Muscle of leg (tissue), 16 donors: ENCODE measurements at places on chromosomes 6 and 20. TPM values are rescaled to one million over a fixed set of nuclear protein-coding genes. Genes with fewer than 3 reads are reported as not detected.

Gene CCN6
- 0.19 TPM for polyA plus RNA-seq

Gene SMLR1
- 0.28 TPM for polyA plus RNA-seq

Gene KCNQ5
- 0.74 TPM for polyA plus RNA-seq

Gene WFDC9
- not detected for polyA plus RNA-seq

Gene ZSCAN31
- polyA plus RNA-seq: 6.4 TPM

Gene PAX1
- 0.98 TPM for polyA plus RNA-seq

Gene LST1
- polyA plus RNA-seq: 6.6 TPM

Gene DEFB132
- polyA plus RNA-seq: not detected

Gene POPDC3
- 71.7 TPM for polyA plus RNA-seq

Gene DEFB127
- not detected for polyA plus RNA-seq

Gene OR2H2
- polyA plus RNA-seq: 0.23 TPM

Gene TSPO2
- 0.41 TPM for polyA plus RNA-seq

Gene MDN1
- 30.9 TPM for polyA plus RNA-seq

Gene TULP4
- 14.6 TPM for polyA plus RNA-seq

- no peak for DNase-seq
Observed at GRCh38 chr6:18343741-18344140, 43.4 kb upstream of the RNF144B start.

GRCh38 chr6:2396846-2397630 is 151.6 kb upstream of the GMDS start:
- DNase-seq: peak; percentile 80

DNA sequence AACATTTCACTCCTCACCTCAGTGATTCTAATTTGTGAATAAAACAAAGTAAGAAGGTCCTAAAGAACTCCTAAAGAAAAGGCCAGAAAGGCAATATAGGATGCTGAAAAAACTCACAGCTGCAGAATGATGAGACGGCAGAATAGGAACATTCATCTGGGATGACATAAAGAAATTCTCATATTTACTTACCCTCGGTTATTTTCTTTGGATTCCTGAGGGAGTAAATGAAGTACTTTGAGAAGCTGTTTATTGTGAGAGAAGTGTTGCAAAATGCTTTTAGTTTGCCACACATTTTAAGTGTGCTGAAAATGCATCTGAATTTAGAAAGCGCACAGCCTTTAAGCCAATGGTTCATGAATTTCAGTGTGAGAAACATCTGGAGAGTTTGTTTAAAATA is 35.7 kb upstream of the RBL1 start:
- peak; percentile 14 for DNase-seq

DNA sequence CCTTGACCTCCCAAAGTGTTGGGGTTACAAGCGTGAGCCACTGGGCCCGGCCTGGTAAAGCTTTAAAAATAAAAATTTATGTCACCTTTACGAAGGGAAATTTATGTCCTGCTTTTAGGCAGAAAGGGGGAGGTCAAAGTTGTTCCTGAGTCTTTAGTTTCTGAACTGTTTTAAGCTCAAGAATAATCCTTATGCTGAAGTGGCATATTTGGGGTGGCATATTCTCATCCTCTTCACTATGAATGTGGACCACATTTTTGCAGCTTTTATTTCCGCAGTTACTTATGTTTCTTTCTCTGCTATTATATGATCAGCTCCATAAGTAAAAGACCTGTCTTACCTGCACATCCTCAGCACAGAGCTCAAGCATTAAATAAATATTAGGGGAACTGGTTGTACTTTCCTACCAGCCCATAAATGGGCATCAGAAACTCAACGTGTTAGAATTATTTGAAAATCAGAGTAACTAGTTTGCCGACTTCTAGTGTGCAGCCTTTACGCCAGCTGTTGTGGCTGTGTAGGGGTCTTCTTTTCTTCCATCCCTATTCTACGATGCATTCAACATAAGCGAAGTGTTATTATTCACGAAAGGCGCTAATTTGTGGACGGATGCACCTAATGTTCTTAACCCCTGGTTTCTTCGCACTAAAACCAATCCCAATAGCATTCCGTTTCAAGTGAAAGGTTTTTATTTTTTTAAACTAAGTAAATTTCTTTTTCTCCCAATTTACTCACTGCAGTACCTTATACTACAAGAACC is 867 bp upstream of the AKAP7 start:
- no peak for DNase-seq

DNA sequence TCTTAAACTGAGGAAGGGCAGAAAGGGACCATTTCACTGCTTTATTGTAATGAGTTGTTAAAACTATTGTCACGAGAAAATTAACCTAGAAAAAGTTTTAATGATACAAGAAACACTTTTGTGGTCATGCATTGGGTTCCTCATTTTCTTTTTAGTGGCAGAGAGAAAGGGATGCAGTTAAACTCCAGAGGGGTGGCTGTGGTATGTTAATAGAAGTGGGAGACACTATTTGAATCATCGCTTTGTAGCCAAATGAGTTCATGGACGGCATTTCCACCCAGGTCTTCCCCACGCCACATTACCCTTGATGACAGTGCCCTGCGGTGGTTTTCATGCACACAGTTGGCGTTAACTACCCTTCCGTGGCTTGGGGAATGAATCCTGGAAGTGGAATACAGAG is 235.6 kb downstream of the PLCB1 start:
- DNase-seq: no peak

DNA sequence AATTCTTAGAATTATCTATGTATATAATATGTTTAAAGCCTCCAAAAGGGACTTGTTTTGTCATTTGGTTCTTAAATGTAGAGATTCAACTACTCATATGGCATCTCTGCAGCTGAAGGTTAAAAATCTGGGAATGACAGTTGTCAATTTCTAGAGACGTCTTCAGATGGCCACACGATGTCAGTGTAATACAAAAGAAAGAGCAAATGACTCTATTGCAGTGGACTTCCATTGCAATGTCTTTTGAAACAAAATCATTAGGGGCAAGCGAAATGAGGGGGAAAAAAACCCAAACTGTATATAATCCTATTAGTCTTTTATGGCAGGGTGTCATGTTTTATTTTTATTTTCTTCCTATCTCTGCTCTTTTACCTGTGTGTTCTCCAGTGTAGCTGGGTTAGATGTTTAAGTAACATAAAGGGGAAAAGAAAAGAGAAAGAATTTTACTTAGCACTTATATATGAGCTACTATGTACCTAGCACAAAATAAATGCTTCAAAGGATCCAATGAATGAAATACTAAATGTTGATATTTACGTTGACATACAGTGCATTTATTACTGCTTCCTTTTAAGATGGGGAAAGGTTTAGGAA is 26.2 kb downstream of the CCN2 start:
- DNase-seq: peak; percentile 77

DNA sequence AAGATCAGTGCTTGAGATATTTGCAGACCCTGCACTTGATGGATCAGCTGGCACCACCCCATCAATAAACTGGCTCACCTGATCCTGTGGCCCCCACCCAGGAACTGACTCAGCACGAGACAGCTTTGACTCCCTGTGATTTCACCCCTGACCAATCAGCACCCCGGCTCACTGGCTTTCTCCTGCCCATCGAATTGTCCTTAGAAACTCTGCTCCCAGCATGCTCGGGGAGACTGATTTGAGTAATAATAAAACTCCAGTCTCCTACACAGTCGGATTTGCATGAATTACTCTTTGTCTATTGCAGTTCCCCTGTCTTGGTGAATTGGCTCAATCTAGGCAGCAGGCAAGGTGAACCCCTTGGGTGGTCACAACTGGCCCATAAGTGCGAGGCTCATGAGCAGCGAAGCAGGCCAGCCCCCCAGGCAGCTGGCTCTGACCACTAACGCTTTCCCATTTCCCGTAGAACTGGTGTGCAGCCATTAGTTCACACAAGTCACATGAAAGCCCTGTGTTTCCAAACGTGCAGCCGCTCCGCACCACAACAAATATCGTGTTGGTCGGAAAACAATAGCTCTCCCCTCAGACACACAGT is 79.6 kb downstream of the RSPH3 start:
- no peak for DNase-seq

DNA sequence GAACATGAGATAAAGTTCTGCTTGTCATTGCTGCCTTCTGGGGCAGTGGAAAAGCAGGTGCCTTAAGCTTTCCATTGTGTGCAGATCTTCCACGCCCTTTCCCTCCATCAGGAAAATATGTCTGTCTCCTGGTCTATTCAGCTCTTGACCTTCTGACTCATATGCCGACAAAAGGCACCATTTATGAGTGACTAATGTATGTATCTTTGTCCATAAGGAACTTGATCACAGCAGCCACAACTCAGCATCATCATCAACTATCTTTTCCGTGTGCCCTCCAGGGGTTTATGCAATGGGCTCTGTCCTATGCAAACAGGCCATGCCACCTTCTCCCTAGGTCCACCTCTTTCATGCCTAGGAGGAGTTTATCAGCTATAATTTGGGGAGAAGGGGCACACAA is 102.7 kb upstream of the QKI start:
- no peak for DNase-seq

- DNase-seq: no peak
Observed at GRCh38 chr6:80209430-80209829, 103.0 kb downstream of the BCKDHB start.

DNA sequence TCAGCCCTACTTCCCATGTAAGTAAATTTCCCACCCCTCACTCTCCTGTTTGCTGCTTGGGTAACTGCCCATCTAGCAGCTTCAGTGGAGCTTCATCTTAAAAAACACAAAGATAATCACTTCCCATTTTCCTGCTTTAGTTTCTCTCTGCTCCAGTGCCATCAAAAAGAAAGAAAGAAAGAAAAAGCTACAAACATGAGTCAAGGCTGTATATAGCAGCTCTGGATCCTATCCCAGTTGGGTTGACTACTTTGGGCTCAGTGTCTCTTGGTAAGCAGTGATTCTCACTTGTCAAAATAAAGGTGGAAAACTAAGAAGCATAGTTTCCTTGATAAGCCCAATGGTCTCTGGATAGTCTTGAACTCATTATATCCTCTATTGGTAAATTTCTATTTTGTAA is 48.7 kb upstream of the SRPK1 start:
- no peak for DNase-seq

DNA sequence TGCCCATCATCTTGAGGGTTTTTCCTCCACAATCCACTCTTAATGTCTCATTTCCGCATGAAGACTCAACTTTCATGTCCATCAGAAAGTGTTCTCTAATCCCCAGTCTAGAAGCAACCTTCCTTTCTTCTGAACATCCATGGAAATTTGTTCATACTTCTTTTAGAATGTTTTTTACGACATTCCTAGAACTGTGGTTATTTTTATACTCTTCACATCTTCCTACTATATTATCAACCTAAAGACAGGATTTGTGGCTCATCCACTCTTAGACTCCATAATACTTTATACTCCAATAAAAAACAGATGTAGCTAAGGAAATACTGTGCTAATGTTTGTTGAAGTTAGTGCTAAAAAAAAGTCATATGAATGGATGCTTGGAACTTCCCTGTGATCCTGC is 1.4 kb upstream of the CAP2 start:
- no peak for DNase-seq

- peak; percentile 81 for DNase-seq
Observed at GRCh38 chr20:63740070-63740626, 572 bp downstream of the SLC2A4RG start.

GRCh38 chr6:19692506-19693298 is 144.5 kb upstream of the ID4 start:
- no peak for DNase-seq

DNA sequence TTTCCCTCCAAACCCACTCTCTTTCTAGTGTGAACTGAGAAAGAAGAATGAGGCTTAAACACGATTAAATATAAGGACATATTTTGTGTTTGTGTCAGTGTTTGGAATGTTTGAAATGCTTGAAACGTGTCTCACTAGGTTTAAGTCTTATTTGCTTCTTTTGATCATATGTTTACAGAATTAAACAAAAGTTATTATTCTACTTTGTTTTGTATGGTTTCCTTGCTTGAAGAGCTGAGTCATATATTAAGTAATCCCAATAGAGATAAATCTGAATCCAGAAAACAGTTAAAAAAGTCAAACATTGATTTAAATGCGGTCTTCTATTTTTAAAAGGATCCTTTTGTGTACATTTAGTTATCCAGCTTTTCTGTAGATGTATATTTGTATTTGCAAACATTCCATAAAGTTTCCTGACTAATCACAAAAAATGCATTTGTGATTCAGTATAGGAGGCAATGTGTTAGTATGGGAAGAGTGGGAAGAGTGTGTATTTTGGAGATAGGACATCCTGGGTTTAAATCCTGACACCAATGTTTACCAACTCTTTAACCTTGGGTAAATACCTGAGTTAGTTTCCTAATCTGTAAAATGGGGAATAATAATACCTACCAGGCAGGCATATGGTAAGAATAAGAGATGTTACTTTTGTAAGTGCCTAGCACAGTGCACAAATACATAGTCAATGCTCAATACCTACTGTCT is 72.9 kb downstream of the TSBP1 start:
- no peak for DNase-seq

DNA sequence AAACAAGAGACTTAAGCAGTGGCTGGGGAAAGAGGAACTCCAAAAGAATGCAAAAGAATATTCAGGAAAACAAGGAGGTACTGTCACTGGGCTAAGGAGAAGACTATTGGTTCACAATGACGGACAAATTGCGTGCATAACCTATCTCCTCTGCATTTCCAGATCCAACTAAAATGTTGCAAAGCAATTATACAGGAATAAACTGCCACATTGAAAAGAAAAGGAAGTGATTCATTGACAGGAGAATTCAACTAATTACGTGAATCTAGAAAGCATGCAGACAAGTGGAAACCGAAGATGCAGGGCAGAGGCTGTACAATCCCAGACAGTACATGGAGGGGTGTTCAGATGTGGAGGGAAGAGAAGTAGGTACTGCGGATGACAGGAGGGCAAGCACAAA is 152.8 kb upstream of the RIPOR2 start:
- no peak for DNase-seq

- DNase-seq: no peak
Observed at GRCh38 chr6:136213012-136213539, 37.0 kb downstream of the MTFR2 start.

- peak; percentile 85 for DNase-seq
Observed at GRCh38 chr6:44056392-44057237, 70.6 kb downstream of the MRPL14 start.
